ENCODE measurements at places on chromosomes 7 and 10.

- DNase-seq, result no peak
These were observed 76.1 kb downstream of the BICC1 start for GRCh38 chr10:58588673-58589265.

- DNase-seq, result no peak
These were observed 233.5 kb downstream of the TCF7L2 start for GRCh38 chr10:113183573-113183972.

DNA sequence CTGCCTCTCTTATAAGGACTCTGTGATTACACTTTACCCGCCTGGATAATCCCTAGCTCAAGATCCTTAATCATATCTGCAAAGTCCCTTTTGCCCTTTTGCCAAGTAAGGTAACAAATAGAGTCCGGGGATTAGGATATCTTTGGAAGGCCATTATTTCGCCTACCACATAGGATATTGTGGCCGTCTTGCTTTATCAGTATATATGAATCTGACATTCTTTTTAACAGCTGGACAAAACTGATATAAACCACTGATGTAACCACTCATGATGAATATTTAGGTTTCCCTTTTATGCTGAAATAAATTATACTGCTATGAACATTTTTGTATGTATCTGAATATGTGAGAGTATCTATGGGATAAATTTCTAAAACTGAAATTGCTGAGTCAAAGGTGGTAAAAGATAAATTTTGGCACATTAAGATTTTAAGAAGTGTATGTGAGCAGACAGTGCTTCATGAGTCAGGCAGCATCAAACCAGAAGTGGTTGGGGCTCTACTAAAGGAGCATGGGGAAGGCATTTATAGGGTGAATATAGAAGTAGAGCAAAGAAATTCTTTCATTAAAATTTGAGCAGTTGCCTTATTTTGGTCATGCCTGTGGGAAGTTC is 44.7 kb downstream of the AVL9 start:
- DNase-seq, result no peak

DNA sequence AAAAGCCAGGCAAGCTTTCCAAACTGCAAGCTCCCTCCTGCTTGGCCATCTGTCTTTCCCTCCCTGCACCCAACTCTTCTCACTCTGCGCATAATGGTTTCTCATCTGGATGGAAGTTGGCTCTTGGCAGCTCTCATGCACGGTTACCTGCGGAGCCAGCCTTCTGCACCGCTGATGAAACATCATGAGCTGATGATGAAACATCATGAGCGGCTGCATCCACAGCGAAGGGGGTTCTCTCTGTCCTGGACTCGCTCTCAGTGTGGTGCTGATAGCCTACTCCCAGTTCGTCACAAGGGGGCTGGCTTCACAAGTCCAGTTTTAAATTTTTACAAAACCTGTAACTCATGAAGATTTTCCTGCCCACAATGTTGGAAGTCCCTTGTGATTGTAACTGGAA is 457.5 kb downstream of the ACTR3B start:
- DNase-seq, result no peak

GRCh38 chr7:55174856-55175255 is 156.0 kb downstream of the EGFR start:
- DNase-seq, result no peak

- DNase-seq, result no peak
These were observed 95.5 kb upstream of the FAM20C start for GRCh38 chr7:96861-97260.

- DNase-seq, result no peak
These were observed at the start of gene TET1 for GRCh38 chr10:68560186-68560942. Gene TET1 (plus strand): TSS chr10:68560337. CDS start chr10:68572339, 12,002 bp downstream.

- DNase-seq, result no peak
These were observed 910.3 kb upstream of the MBL2 start for GRCh38 chr10:53682885-53683284.

DNA sequence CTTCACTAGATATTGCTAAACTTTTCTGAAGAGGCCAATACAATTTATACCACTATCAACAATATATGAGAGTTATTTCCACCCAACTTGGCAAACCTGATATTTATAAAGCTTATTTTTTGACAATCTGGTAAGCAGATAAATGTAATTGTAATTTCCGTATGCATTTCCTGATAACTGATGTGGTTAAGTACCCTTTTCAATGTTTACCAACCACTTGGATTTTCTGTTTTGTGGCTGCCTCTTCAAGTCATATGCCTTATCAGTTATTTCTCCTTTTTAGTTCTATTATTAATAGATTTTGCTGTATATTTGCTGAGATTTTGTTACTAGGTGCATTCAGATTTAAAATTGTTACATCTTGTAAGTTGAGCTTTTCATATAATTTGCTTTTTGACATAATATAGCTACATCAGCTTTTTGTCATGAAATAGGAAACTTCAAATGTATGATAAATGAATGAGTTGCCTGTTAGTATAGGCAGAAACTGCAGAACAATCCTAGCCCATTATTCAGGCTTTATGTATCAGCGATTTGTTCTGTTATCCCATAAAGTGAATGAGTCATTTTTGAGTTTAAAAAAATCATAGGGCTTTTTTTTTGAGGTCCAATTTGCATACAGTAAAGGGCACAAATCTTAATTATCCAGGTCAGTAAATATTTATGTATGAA is 11.5 kb downstream of the SGPL1 start:
- DNase-seq, result no peak

- DNase-seq, result no peak
These were observed 49.7 kb downstream of the CUZD1 start for GRCh38 chr10:122795924-122796323.

GRCh38 chr10:129637846-129638245 is 170.8 kb downstream of the MGMT start:
- no peak for DNase-seq

DNA sequence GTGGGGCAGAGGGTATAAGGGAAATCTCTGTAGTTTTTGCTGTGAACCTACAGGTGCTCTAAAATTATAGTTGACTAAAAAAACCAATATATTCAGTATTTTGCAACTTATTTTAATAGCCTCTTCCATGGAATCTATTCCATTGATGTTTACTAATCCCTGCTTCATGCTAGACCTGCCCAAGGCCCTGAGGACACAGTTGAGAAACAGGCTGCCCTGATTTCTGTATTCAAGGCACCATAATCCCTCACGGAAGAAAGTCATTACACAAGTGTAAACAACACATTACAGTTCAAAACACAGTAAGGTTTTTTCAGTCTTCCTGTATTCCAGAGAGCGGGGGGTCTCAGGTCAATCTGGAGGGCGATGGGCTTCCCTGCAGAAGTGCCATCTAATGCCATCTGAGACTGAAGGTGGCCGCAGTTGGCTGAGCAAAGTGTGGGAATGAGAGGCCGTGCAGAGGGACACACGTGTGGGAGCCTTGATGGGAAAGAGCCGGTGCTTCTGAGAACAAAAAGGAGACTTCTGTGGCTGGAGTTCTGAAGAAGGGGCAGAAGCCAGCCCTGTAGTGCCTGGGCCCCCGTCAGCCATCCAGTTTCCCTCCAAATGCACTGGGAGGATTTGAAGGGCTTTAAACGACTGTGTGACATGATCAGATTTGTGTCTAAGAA is 146.9 kb downstream of the PTPN20 start:
- no peak for DNase-seq

GRCh38 chr10:44937196-44938005 is 22.2 kb upstream of the RASSF4 start:
- no peak for DNase-seq

GRCh38 chr7:2926120-2926895 is 82.2 kb upstream of the GNA12 start:
- DNase-seq, result no peak

GRCh38 chr7:106864298-106865081 is 592 bp upstream of the PIK3CG start:
- no peak for DNase-seq

DNA sequence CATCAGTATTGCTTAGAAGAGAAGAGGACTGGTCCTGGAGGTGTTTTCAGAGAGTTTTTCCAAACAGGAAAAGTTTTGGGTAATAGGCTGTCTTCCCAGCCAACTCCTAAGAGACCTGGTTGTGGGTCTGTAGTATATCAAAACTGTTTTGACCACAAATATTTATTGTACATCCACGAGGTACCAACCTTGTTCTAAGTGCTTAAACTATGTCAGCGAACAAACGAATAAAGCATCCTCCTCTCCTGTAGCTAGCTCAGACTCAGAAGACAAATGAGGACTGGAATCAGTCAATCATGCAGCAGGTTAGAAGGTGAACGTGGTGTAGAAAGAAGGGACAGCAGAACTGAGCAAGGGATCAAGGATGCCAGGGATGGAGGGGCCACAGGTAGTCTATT is 61.6 kb upstream of the MKI67 start:
- DNase-seq, result no peak

DNA sequence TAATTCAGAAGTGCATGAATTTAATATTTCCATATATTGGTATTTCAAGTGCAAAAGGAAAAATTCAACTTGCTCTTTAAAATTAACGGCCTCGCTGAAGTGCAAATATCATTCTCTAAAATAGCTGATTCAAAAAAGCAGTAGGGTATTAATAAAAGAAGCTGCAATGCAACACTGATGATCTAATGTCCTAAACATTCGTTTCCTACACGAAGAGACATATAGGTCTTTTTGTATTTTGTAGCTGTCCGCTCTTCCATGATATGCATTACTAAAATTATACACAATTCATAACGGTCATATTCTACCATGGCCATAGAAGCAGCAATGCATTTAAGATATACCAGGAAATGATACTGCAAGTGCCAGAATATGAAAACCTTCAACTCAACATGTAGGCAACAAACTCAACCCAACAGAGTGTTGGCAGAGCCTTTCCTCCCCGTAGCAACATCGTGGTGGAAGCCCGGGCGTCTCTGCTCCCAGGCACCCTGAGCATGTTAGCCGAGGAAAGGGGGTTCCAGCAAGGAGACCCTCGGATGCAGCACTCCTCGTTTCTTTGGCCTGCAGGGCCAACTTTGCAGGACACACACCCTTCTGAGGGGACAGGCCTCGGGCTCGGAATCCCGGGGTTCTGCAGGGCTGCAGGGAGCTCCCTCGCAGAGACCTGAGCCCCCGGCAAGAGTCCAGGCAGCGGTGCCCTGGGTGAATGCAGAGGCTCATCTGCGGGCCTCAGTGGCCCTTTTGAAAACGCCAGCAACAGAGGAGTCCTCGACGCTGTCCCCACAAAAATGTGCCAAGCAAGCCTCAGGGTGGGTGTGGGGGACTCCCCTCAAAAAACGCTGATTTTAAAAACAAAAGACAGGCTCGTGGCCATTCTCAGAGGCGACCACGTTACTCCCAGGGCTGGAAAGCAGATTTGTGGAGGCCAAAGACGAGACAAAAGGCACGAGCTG is 1.6 kb downstream of the FAM171A1 start:
- DNase-seq, result no peak

DNA sequence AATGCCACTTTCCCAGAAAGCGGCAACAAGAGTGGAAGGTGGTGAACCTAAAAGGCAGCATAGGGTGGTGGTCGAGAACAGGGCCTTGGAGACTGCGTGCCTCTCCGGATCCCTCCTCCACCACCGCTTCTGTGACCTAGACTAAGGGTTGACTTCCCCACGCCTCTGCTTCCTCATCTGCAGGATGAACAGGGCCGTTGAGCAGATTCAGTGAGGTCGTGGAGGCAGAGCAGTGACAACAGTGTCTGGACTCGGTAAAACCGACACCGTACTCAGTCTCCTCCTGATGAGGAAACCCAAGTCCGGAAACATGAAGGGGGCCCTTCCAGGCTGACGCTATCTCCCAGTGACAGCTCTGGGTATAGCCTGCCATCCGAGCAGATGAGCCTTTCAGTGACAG is 162.6 kb downstream of the CELF2 start:
- DNase-seq, result peak; percentile 76

- no peak for DNase-seq
These were observed 983.4 kb downstream of the CCSER2 start for GRCh38 chr10:85311613-85312337.

- peak; percentile 34 for DNase-seq
These were observed 110.9 kb downstream of the SGMS1 start for GRCh38 chr10:50512743-50513416.

DNA sequence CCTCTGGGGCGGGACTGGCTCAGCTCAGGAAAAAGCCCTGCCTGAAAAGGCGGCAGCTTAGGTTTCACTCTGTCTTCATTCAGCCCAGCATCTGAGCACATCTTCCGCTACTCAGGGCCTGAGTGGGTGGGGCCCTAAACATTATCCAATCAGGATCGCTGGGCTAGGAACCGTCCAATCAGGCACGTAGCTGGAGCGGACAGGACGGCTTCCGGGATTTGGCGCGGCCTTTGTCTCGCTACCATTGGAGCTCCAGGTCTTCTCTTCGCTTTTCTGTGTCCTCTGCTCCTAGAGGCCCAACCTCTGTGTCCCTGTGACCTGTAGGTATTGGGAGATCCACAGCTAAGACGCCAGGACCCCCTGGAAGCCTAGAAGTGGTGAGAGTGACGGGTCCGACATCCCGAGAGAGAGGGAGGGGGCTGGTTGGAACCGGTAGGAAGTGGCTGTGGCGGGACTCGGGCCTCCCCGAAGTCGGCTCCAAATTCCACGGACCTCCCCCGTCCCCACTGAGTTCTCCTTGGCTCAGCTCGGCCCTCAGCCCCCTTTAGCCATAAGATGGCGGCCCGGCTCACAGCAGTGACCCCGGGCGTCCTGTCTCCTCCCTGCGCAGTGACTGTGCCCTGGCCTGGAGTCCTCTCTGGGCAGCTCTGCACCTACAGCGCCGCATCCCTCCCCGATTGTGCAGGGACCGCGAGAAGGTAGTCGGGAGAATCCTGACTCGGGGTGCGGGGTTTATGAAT is 99.1 kb downstream of the ZNF680 start:
- peak; percentile 48 for DNase-seq

GRCh38 chr10:123100030-123100762 is 35.6 kb upstream of the HMX3 start:
- no peak for DNase-seq

DNA sequence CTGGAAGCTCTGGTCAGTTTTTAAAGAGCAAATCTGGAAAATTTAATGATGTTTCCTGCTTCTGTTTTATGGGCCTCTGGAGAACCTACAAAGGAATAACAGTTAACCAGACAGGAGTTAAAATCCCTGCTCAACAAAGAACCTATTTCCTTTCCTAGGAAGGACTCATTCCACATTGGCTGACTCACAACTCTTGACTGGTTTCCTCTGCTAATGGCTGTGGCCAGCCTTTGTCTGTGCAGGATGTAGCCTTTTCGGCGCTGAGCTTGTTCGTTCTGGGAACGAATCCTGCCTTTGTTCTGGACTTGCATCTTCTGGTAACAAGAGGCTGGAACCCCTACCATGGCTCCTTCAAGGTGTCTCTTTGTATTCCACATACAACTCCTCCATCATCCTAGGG is 112.8 kb upstream of the PDCD4 start:
- DNase-seq, result no peak

- no peak for DNase-seq
These were observed 845.6 kb upstream of the AUTS2 start for GRCh38 chr7:68752485-68753178.

DNA sequence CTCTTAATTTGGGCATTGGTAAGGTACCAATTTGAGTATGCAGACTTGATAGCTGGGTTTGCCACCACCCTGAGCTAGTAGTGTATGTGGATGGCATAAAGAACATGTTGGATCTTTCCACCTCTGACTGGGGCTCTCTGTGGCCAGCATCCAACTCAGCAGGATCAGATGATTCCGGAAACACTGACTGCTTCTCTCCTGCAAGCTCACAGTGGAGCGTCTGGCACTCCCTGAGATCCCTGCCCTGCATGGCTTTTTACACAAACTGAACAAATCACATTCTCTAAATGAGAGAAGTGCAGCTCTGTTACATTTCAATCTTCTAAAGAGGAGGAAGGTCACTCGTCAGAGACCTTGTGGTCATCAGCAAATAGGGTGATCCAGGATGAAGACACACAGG is 1057.5 kb downstream of the NRG3 start:
- DNase-seq, result no peak

- DNase-seq, result no peak
These were observed 42.1 kb downstream of the CHN2 start for GRCh38 chr7:29236649-29237048.

All from central memory CD4-positive, alpha-beta T cell (primary cell).